ENCODE measurements at places on chromosomes 13 and 19.

DNA sequence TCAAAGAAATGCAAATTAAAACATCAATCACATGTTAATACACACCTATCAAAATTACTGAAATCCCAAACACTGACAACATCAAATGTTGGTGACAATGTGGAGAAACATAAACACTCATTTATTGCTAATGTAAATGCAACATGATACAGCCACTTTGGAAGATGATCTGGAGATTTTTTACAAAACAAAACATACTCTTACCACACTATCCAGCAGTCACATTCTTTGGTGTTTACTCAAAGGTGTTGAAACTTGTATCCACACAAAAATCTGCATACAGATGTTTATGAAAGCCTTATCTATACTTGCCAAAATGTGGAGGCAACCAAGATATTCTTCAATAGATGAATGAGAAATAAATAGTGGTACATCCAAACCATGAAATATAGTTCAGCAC is 1219.5 kb upstream of the PCDH20 start:
- no peak for DNase-seq

- no peak for DNase-seq
Measured at GRCh38 chr13:39770221-39771090, 115.0 kb downstream of the COG6 start.

- DNase-seq = no peak
Measured at GRCh38 chr13:20994441-20994821, 67.0 kb downstream of the LATS2 start.

GRCh38 chr13:27660511-27660910 is 38.8 kb downstream of the POLR1D start:
- no peak for DNase-seq

GRCh38 chr19:3175781-3176714 is 2.5 kb upstream of the S1PR4 start:
- DNase-seq = no peak

DNA sequence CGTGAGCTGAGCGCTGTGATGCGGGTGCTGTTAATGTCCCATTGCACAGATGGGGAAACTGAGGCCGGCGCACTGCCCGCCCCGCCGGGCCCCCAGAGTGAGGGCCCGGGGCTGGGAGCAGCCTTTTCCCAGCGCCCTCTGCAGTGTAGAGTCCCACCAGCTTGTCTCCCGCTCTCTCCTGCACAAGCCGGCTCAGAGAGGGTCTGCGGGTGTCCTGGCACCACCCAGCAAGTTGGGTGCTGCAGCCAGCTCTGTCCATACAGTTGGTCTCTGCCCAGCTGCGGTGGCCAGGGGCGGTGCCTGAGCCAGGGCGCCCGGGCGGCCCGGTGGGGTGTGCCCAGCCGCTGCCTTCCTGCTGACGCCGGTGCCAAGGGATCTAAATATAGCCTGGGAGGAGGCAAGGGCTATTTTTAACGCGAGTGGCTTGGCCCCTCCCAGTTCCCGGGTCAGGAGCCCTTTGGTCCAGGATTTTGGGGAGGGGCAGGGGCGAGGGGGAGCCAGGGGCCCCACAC is 19.3 kb downstream of the GADD45B start:
- DNase-seq = no peak
